H4 (cell line): ENCODE measurements at places on chromosomes 7 and 10. TPM values are rescaled to one million over a fixed set of nuclear protein-coding genes. Genes with fewer than 3 reads are reported as not detected.

Gene ASZ1
- 0.14 TPM in 1 of 2 replicates, not detected in the other for total RNA-seq

Gene ZNF365
- 0.85 and 2.6 TPM in 2 replicates for total RNA-seq

Gene EPDR1
- total RNA-seq: 224 and 226 TPM in 2 replicates

Gene LUC7L2
- 45.9 and 61.2 TPM in 2 replicates for total RNA-seq

Gene SORBS1
- 1.4 and 4.0 TPM in 2 replicates for total RNA-seq

Gene CYCS
- 338 and 389 TPM in 2 replicates for total RNA-seq
